ENCODE measurements at places on chromosomes 2 and 18.
A peak's percentile ranks its signal among the peaks of the same experiment; 100 is the strongest.

DNA sequence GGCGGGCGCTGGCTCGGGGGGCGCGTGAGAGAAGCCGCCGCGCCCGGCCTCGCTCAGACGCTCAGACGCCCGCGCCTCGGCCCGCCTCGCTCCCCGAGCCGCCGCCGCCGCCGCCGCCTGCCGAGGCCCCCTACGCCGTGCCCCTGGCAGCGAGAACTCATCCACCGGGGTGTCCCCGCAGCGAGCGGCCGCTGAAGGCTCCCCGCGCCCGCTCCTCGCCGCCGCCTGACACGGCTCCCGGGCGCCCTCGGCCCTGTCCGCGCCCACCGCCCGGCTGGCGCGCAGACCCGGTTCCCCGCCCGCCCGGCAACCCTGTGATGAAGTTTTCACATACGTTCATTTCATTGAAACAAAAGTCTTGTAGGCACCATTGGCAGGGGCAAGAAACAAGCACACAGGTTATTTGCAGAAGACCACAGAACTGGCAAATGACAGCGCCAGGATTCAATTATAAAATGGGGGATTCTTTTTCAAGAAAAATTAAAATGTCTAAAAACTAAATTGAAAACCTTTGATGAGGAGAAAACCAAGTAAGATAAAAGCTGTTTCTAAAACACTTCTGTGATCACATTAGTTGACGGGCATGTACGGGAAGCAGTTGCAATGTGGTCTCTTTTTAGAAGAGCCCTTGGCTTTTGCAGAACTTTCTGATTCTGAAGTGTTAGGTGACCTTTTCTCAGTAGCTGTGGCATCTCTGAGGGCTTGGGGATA, 50.5 kb upstream of the TUBA3D start:
- no peak for DNase-seq

GRCh38 chr18:74265546-74266098, 26.1 kb downstream of the CYB5A start:
- no peak for DNase-seq

GRCh38 chr2:126208266-126208665, 447.7 kb upstream of the GYPC start:
- DNase-seq = no peak

DNA sequence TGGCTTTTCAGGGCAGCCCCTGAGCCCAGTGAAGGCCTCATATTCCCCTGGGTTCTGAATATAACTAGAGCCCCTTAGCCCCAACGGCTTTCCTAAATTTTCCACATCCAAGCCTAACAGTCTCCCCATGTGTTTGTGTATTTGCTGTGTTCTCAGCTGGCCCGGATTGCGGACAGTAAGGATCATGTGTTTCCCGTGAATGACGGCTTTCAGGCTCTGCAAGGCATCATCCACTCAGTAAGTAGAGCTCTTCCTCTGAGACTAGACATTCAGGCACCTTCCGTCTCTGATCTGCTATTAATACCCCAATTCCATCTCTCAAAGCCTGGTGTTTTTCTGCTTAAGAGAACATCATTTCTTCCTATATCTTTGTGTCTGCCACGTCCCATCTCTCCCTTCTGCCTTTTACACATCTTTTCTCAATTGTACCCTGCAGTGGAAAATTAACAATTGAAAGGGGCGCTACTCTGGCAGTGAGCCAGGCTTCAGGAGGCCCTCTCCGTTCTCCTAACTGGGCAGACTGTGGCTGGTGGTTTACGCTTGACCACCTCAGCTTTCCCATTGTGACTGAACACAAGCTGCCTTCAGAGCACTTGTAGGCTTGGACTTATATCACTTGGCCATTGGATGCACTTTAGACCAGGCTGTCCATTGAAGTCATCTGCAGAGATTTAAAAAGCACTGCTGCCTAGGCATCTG, 64.4 kb downstream of the ANTXR1 start:
- no peak for DNase-seq

DNA sequence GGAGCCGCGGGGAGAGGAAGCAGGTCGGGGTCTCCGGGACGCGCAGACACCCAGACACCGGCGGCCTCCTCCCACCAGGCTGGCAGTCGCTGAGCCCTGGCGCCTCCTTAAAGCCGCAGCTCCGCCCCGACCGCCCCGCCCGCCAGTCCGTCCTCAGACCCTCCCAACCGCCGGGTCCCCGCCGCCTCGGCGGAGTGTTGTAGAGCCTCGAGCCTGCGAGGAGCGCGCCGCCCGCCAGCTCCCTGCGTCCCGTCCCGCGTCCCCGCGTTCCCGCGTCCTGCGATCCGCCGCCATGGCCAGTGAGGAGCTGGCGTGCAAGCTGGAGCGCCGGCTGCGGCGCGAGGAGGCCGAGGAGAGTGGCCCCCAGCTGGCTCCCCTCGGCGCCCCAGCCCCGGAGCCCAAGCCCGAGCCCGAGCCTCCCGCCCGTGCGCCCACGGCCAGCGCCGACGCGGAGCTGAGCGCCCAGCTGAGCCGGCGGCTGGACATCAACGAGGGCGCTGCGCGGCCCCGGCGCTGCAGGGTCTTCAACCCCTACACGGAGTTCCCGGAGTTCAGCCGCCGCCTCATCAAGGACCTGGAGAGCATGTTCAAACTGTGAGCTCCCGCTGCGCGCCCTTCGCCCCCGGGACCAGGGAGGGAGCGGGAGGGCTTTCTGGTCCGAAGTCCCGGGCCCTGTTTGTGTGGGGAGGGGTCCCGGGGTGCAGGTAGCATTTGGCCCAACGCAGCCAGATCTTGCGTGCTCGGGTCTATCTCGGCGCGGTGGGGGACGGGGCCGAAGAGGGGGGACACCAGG, at the start of gene EFHD1:
EFHD1 (plus strand) TSS at position 192 of the 793 bp plus-strand sequence; CDS start at position 293, 101 bp downstream.
- DNase-seq = peak; percentile 67
